ENCODE measurements at places on chromosomes 12 and 14. TPM values are rescaled to one million over a fixed set of nuclear protein-coding genes. Genes with fewer than 3 reads are reported as not detected.

Gene GTF2A1
- total RNA-seq, result 33.4 TPM

GRCh38 chr14:103333754-103334643, at the start of gene EIF5:
Gene EIF5 (plus strand): TSS chr14:103334237. CDS start chr14:103335861, 1,624 bp downstream.
- H3K27ac ChIP-seq, result peak within 1 kb of the TSS; percentile 97
- H3K36me3 ChIP-seq, result peaks cover 3% of the 10 kb centered on the region
- peak; percentile 99 for DNase-seq
- H3K4me3 ChIP-seq, result peak within 1 kb of the TSS; percentile 99

- no peaks in the 10 kb centered on the region for H3K27me3 ChIP-seq
- H3K4me1 ChIP-seq, result no peaks in the 10 kb centered on the region
- H3K36me3 ChIP-seq, result no peaks in the 10 kb centered on the region
- DNase-seq, result no peak
- H3K27ac ChIP-seq, result no peak overlapping the region
Measured at GRCh38 chr12:612886-613285, 50.4 kb downstream of the NINJ2 start.

- no peaks in the 10 kb centered on the region for H3K4me1 ChIP-seq
- DNase-seq, result no peak
- no peak overlapping the region for H3K27ac ChIP-seq
- no peaks in the 10 kb centered on the region for H3K27me3 ChIP-seq
- H3K4me3 ChIP-seq, result no peak overlapping the region
Measured at GRCh38 chr12:127060310-127060847, 1206.6 kb upstream of the TMEM132C start.

DNA sequence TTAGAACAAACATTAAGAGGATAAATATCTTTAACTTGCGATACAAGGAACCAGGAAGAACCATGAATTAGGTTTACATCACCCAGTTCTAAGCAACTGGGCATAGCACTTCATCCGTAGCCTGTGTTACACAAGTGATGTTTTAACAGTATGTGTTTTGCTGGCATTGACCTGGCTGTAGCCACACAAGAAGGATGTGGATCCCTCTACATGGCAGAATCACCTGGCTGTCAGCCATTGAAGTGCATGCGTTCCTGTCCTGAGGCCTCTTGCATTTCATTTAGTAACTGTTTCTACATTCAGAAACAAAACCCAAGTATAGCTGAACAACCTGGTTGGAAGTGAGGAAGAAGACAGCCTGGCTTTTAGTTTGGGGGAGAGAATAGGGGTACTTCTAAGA, 72.2 kb downstream of the TGFB3 start:
- no peaks in the 10 kb centered on the region for H3K36me3 ChIP-seq
- H3K27me3 ChIP-seq, result no peaks in the 10 kb centered on the region
- H3K4me1 ChIP-seq, result peaks cover 2% of the 10 kb centered on the region

DNA sequence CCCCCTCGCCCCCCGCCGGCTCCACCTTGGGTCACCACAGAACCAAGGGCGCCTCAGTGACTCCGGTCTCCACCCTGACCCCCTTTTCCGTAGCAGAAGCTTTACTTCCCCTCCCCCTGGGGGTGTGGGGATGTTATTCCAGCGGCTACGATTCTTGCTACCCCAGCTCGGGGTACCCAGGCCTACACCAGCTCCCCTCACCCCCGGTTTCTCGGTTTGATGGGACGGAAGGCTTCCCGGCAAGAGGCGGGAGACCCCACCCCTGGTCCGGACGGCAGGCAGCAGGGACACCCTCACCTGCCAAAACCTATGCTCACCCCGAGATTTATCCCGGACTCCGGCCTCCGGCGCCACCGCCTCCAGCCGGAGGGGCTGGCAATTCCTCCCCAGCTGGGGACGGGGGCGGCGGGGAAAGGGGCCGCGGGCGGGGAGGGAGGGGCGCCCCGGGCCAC, 619 bp downstream of the RAB15 start:
- no peaks in the 10 kb centered on the region for H3K27me3 ChIP-seq
- no peak for DNase-seq
- peak overlapping the region; percentile 79 for H3K4me3 ChIP-seq
- peaks cover 3% of the 10 kb centered on the region for H3K4me1 ChIP-seq
- no peak overlapping the region for H3K27ac ChIP-seq

GRCh38 chr12:117045160-117046010, 53.8 kb downstream of the TESC start:
- H3K4me1 ChIP-seq, result no peaks in the 10 kb centered on the region
- no peaks in the 10 kb centered on the region for H3K36me3 ChIP-seq
- no peaks in the 10 kb centered on the region for H3K27me3 ChIP-seq
- H3K27ac ChIP-seq, result no peak overlapping the region

DNA sequence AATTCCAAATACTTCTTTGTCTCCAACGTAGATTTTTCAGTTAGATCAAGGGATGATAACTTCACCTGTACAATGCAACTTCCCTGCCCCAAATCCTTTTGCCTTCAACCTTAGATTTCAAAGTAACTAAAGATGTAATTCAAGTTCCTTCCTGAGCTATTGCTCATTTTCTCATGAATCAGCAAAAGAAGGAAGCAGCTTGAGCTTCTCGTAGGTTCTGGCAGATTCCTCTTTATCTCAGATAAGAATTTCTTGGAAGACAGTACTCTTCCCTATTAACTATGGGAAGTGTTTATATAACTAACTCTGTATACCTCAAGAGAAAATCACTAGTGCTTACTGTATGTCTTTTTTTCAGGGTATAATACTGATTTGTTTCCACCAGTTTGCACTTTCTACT, 203.8 kb downstream of the RASSF9 start:
- H3K4me3 ChIP-seq, result no peak overlapping the region
- H3K27ac ChIP-seq, result no peak overlapping the region
- no peak for DNase-seq

DNA sequence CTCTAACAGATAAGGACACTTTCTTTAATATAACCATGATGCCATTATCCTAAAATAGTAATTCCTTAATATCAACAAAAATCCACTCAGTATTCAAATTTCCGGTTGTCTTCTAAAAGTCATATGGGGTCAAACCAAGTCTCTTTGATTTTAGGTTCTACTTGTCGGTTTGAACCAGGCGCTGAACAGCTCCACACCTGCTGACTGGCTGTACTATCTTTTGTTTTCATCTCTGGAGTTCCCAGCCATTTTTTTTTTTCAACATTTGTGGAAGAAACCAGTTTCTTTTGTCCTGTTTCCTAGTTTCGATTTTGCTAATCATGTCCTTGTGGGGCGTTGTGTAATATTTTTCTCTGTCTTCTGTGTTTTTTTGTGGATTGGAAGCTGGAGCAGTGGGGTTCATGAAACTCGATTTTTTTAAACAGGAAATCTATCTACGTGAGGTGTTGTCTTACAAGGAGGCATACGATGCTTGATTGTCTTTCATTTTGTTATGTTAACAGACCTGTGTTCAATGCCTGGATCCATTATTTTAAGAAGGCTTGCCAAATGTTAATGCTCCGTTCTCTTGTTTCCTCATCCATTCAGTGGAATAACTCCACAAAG, 50.2 kb downstream of the FZD10 start:
- no peak for DNase-seq
- no peak overlapping the region for H3K27ac ChIP-seq
- H3K4me3 ChIP-seq, result no peak overlapping the region
- H3K36me3 ChIP-seq, result no peaks in the 10 kb centered on the region
- no peaks in the 10 kb centered on the region for H3K4me1 ChIP-seq

DNA sequence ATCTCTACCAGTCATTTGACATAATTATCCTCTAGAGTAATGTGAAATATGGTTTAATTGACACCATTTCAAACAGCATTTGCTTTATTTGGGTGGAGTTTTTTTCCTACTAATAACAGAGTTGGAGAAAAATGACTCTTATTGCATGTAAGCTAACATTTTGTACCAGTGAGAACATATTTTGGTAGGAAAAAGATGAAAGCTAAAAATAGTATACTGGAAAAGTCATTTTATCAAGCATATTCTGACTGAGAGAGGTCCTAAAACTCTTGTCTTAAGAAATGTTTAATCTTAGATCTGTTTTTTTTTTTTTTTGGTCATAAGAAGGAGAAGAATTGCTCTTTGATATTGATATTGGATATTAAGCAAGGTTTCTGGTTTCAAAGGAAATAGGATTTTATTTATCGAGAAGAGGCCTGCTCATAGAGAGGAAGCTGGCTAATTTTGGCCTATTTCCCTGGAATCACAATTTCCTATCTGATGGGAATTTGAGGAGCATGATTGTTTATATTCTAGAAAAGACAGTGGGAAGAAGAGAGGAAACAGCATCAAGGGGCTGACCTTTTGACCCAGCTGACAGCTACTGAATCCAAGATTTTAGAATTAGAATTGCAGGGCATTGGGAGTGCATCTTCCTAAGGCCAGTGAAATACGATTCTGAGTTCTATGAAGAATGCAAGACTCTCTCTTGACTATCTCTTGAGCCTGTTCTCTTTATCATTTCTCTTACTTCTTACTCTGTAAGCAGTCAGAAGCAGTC, 19.4 kb downstream of the OTOGL start:
- no peaks in the 10 kb centered on the region for H3K27me3 ChIP-seq
- H3K4me1 ChIP-seq, result peaks cover 2% of the 10 kb centered on the region
- peak overlapping the region; percentile 82 for H3K27ac ChIP-seq
- no peak overlapping the region for H3K4me3 ChIP-seq
- DNase-seq, result no peak
- H3K36me3 ChIP-seq, result no peaks in the 10 kb centered on the region

- H3K27me3 ChIP-seq, result no peaks in the 10 kb centered on the region
- H3K4me3 ChIP-seq, result no peak overlapping the region
- H3K27ac ChIP-seq, result no peak overlapping the region
- H3K36me3 ChIP-seq, result no peaks in the 10 kb centered on the region
- H3K4me1 ChIP-seq, result no peaks in the 10 kb centered on the region
Measured at GRCh38 chr14:104821971-104822608, 21.2 kb downstream of the ZBTB42 start.

DNA sequence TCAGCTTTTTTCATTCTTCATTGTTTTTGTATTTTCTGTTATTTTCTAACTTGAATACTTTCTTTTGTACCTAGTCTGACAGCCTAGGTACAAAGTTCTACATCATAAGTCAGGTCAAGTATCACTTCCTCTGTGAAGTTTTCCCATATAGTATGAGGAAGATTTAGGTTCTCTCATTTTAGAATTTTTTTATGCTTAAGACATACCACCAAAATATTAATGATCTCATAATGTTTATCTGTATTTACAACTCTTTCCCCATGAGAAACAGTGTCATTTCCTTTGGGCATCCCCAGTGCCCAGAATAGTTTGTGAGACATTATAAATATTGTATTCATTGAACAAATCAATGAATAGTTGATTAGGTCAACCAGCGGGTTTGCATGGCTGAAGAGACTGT, 3.1 kb upstream of the ATF7IP start:
- H3K4me1 ChIP-seq, result no peaks in the 10 kb centered on the region
- no peak overlapping the region for H3K4me3 ChIP-seq
- no peaks in the 10 kb centered on the region for H3K27me3 ChIP-seq
- no peaks in the 10 kb centered on the region for H3K36me3 ChIP-seq
- DNase-seq, result no peak

DNA sequence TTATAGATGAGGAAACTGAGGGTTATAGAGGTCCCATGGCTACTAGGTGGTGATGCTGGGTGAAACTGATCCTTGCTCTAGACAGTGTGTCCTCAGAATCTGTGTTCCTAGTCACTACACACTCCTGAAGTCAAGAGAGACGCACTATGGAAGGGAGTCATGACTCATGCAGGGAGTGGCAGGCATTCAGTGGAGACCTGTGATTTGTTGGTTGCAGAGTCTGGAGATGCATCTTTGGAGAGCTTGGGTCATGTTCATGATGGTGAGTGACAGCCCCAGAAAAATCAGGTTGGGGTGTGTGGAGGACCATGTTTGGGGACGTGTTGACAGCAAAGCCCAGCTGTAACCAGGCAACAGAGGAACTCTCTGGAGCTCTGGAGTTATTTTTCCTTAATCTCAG, 38.0 kb upstream of the FBXO21 start:
- no peaks in the 10 kb centered on the region for H3K36me3 ChIP-seq
- H3K4me3 ChIP-seq, result no peak overlapping the region
- no peaks in the 10 kb centered on the region for H3K27me3 ChIP-seq
- no peaks in the 10 kb centered on the region for H3K4me1 ChIP-seq
- no peak for DNase-seq

DNA sequence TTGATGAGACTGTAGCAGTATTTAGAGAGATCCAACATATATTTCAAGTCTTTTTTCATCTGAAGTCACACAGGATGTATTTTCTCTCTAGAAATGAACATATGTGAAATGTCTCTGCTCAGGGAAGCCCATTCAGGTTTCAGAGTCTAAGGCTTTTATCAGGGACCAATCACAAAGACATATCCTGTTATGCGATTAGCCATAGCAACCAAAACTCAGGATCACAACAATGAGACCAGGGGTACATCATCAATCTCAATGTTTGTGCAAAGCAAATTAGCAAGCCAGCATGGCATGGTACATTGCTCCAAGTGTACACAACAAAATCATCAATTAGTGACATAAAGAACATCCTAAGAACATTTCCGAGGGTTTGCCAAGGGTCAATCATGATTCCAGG, 99.2 kb upstream of the AMN1 start:
- H3K4me1 ChIP-seq, result no peaks in the 10 kb centered on the region
- no peak overlapping the region for H3K27ac ChIP-seq
- H3K4me3 ChIP-seq, result no peak overlapping the region
- H3K27me3 ChIP-seq, result no peaks in the 10 kb centered on the region
- DNase-seq, result no peak
- no peaks in the 10 kb centered on the region for H3K36me3 ChIP-seq

- no peaks in the 10 kb centered on the region for H3K4me1 ChIP-seq
- H3K27ac ChIP-seq, result no peak overlapping the region
- no peak for DNase-seq
- H3K27me3 ChIP-seq, result no peaks in the 10 kb centered on the region
Measured at GRCh38 chr12:98916106-98916505, 271.0 kb downstream of the APAF1 start.

DNA sequence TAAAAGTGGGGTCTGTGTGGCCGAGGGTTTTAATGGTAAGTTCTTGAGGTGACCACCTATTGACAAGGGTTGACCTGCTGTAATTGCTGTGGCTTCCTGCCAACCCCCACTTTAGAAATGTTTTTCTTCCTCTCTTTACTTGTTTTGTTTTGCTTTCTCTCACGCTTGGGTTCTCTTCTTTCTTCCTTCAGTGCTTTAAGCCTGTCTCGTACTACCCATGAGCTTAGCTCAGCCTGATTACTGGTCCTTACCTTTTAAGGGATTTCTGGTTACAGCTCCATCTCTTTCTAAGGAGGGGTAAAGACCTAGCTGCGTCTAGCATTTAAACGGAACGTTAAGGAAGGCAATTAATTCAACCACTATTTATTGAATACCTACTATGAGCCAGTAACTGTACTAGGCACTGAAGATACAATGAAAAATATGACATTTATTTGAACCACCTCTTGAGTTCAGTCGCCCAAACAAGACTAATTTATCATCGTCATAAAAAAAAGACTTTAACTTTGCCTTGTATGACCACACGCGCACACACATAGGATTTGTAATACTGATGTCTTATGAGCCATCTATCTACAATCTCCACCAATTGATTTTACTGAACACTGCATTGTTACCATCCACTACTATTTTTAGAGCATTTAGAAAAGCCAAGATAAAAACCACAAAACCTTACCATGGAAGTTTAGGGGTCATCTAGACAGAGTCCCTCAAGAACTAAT, 888 bp upstream of the PPP1R12A start:
- peak overlapping the region; percentile 80 for H3K4me3 ChIP-seq
- H3K27ac ChIP-seq, result peak overlapping the region; percentile 94
- H3K4me1 ChIP-seq, result peaks cover 2% of the 10 kb centered on the region
- no peak for DNase-seq

GRCh38 chr14:97687944-97688630, 890.9 kb downstream of the VRK1 start:
- H3K4me1 ChIP-seq, result no peaks in the 10 kb centered on the region
- H3K27ac ChIP-seq, result no peak overlapping the region
- no peaks in the 10 kb centered on the region for H3K27me3 ChIP-seq
- no peak overlapping the region for H3K4me3 ChIP-seq

- peak overlapping the region; percentile 34 for H3K4me3 ChIP-seq
- H3K27ac ChIP-seq, result no peak overlapping the region
- no peaks in the 10 kb centered on the region for H3K27me3 ChIP-seq
- peak; percentile 83 for DNase-seq
- H3K4me1 ChIP-seq, result no peaks in the 10 kb centered on the region
Measured at GRCh38 chr12:57726884-57727757, 11.4 kb downstream of the AGAP2 start.
